Stimulated activated CD8-positive, alpha-beta memory T cell treated with anti-CD3 and anti-CD28 coated beads, Interleukin-7, amount 100 ng/mL, for 1 hour (primary cell): ENCODE measurements at places on chromosomes 4 and X.
A peak's percentile ranks its signal among the peaks of the same experiment; 100 is the strongest.

DNA sequence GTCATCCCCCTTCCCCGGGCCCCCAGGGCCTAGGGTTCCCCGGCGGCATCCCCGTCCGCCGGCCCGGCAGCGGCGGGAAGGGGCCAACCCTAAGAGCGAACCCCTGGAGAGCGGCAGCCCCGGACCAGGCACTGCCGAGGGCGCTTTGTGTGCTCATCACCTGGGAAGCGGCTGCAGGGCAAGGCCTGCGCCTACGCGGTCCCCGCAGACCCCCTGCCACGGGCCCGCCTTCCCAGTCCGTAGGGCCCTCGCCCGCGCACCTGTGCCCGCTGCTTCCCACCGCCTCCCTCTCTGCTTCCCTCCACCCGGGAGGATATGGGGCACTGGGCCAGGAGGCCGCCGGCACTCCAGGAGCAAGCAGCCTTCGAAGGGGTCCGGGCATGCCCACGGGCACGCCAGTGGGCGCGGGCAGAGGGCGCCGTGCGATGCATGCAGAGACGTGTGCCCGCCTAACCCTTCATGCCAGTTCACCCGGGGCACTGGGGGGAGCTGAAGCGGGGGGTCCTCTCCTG, 2.6 kb downstream of the FLNA start:
- no peak for DNase-seq

DNA sequence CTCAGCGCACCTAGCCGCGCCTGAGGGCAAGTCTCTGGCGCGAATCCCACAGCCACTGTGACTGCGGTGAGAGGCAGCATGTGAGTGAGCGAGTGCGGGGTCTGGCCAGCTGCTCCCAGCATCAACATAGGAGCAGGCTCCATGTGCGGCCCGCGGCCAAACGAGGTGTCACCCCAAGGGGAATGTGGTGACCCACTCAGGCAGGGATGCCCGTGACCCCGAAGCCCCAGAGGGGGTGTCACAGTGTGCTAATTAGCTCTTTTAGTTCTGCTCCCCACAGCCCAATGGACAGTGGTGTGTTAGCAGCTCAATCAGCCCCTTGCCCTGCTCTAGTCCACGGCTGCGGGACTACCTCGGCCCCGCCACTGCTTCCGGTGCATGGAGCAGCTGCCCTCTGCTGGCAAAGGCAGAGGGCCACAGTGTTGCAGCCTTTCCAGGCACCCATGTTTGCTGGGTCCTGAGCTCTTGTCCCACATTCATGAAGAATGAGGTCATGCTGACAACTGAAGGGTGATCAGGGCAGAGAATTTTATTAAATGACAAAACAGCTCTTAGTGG, 61.4 kb downstream of the AGA start:
- DNase-seq = no peak

GRCh38 chr4:183130328-183131155, 31.5 kb downstream of the WWC2 start:
- no peak for DNase-seq

- DNase-seq = no peak
These were observed 220.2 kb upstream of the UGT8 start for GRCh38 chr4:114378305-114378903.

GRCh38 chr4:65696436-65696835, 26.1 kb upstream of the EPHA5 start:
- DNase-seq = no peak

GRCh38 chr4:137194670-137195069, 337.6 kb downstream of the PCDH18 start:
- no peak for DNase-seq

DNA sequence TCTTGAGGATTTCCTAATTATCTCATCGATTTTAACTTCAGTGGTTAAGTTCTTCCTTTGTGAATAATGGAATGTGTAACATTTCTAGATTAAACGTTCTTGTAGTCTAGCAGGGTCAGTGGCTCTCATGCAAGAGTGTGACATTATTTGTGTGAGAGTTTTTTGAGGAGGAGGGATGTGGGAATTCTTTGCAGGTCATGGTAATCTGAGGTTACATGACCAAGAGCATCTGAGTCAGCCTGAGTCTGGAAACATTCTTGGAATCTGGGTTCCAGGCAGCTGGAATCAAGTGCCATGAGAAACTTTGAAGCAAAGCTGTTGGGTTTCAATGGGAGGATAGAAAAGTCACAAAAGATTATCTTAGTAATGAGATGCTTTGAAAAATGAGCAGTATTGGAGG, 49.5 kb downstream of the GK start:
- DNase-seq = no peak

- no peak for DNase-seq
These were observed 1.1 kb upstream of the LIN54 start for GRCh38 chr4:83011689-83012199.

- DNase-seq = no peak
These were observed 19.6 kb downstream of the WDR1 start for GRCh38 chr4:10096978-10097335.

- no peak for DNase-seq
These were observed 841 bp downstream of the MTNR1A start for GRCh38 chr4:186554539-186554913.

DNA sequence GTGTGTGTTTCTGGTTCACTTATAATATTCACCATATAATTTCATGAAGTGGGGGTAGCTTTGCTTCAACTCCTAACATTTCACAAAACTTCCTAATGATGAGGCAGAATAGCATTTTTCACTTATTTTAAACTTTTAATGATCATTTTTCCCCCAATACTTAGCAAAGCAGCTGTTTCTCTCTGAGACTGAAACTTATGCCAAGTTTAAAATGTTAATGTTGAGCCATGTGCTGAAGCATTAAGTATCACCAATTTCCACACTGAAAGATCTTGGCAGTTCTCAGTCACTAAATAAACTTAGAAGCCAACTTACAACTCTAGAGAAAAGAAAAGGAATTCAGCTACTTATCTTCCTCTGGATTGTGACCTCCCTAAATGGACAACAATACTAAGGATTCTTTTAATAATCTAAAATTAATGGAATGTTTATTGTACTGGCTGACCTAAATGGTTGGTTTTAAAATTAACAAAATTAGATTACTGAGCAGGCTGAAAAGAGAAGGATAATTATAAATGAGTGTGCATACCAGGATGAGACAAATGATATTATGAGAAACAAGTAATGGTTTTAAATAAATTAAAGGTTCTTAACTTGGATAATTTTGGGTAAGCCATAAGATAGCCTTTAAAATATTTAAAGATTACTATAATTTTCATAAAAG, 1429.4 kb upstream of the ADGRL3 start:
- DNase-seq = no peak

- no peak for DNase-seq
These were observed 447.8 kb downstream of the NLGN4X start for GRCh38 chrX:5780821-5781220.

- DNase-seq = no peak
These were observed 95.4 kb upstream of the GPR50 start for GRCh38 chrX:151081016-151081415.

GRCh38 chrX:50771382-50771781, 42.6 kb downstream of the SHROOM4 start:
- DNase-seq = no peak

DNA sequence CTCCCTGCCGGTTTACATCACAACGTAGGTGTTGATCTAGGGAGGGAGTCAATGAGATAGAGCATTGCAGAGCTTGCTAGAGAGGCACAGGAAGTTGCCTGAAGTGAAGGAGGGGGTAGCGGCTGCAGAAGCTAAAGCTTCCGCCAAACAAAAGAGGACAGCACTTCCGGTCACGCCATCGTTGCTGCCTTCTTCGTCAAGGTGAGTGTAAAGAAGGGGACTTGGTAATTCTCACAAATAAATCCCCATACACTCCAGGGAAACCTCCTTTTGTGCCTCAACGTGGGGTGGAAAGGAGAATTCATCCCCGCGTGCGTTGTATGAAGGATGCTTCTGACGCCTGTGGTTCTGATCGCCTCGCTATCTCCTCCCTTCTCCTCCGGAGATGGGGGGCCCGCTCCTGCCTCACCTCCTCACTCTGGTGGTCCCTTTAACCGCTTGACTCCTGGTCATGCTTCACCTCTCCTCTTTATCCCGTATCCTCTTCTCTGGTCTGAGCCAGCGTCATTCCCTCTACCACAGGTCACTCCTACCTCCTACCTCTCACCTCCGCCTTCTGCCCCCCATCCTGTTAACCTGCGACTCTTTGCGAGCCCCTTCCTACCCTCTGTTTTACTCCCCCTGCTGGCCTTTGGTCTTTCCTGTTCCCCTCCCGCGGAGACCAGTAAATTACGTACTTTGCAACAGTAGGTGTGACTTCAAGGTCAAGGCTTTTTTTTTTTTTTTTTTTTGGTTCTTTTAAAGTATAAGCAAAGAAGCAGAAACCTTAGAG, 59.9 kb downstream of the GSPT2 start:
- DNase-seq = peak; percentile 21

- no peak for DNase-seq
These were observed 22.8 kb downstream of the DTHD1 start for GRCh38 chr4:36304138-36304681.

DNA sequence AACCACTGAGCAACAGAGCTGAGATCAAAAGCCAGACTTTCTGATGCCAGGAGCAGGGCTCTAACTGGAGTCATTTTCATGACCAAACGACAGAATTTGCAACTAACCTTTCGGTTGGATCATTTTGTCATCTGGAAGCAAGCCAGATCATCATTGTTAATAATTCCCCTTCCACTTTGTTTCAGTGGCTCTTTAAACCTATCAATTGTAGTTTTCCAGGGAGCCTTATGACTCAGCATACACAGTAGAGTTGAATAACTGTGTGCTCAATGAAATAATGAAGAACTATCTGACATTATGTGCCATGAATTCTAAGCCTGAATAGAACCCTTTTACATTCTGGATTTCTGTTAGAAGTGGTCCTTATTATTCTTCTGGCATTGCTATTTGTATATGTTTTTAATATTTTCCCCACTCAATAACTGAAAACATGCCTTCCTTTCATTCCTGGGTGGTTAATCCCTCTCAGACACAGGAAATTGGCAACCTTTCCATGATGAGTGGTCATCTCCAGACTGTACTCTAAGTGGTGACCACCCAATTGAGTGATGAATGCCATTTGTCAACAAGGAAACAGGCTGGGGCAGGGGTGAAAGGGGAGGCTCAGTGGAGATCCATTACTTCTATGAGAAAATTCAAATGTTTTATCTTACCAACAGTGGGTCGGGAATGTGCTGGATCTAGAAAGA, 431.8 kb downstream of the BCOR start:
- DNase-seq = no peak

DNA sequence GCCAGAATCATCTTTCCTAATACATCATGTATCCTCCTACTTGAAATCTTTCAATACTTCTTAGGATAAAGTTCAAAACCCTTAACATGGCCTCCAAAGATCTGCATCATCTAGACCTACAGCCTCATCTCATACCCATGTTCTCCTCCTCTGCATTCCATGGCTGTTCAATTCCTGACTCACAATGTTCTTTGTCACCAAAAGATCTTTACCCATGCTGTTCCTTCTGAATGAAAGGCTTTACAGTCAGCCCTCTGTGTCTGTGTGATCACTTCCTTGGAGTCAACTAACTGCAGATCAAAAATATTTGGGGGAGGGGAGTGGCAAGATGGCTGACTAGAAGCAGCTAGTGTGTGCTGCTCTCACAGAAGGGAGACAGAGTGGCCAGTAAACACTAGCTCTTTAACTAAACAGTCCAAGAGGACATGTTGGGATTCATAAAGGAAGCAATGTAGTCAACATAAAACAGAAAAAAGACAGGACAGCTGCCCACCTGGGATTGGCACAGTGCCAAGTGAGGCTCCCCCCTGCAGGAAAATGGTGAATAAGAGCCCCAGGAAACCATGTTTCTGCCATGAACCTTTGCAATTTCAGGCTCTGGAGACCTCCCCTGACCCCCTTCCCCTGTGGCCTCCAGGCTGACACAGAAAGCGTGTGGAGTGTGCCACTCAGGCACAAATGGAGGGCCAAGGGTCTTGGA, 31.9 kb downstream of the CBR4 start:
- DNase-seq = no peak

DNA sequence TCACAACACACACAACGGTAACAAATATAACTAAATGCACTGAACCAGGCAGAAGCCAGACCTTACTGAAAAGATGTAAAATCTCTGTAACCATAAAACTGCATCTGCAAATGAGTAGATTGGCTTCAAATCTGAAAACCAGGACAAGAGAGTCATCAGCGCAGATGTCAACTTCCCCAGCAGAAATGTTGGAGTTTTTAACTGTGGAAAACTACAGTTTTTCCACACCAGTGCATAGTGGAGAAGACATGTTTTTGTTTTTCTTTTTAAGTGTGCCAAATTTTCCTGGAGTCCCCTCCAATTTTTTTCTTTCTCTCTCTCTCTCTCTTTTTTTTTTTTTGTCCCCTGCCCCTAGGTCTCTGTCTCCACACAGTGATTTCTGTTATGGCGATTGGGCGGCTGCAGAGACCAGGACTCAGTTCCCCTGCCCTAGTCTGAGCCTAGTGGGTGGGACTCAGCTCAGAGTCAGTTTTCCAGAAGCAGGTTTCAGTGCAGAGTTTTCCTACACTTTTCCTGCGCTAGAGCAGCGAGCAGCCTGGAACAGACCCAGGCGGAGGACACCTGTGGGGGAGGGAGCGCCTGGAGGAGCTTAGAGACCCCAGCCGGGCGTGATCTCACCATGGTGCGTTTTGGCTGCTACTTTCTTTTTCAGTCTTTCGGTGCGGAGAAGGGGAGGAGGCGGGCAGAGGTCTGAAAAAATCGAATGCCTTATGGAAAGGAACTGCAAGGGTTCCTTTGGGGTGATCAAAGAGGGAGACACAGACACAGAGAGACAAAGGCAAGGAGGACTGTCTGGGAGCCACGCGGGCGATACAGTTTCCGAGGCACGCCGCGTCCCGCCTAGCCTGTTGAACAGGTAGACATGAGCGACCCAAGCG, at the start of gene GUCY1A1:
Gene GUCY1A1 (plus strand): TSS at position 505 of the 878 bp plus-strand sequence. CDS start 30,020 bp downstream, outside the sequence.
- DNase-seq = no peak

DNA sequence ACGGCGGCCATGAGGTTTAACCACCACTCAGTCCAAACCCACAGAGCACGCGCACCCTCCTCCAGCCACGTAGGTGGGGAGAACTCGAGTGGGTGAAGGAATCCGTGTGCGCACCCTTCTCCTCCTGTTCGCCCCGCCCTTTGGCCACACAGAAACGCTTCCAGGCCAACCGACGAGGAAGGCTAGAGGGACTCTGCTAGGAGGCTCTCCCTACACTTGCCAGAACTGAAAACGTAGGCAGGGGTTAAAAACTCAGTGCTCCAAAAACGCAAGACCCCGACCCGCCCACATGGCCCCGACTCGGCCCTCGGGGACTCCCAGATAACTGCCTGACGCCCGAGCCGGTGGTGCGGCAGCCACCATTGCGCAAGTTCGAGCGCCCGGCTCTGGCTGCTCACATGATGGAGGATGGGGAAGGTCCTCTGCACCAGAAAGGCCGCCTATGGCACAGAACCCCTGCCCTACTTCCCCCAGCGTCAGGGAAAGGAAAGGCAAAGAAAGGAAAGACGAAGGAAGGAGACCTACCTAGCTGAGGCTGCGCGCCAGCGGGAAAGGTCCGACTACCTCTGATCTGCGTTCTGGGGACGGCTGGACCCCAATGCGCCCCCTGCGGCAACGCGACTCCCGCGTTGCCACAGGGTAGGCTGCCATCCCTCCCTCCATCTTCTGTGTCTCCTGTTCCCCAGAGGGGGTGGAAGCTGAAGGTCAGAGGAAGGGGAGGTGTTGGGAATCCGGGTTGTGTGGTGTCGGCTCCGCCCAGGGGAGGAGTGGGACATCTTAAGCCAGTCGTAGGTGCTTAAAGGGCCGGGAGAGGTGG, 201.9 kb upstream of the AGTR2 start:
- DNase-seq = no peak
